ENCODE measurements at places on chromosomes 3 and 15.

DNA sequence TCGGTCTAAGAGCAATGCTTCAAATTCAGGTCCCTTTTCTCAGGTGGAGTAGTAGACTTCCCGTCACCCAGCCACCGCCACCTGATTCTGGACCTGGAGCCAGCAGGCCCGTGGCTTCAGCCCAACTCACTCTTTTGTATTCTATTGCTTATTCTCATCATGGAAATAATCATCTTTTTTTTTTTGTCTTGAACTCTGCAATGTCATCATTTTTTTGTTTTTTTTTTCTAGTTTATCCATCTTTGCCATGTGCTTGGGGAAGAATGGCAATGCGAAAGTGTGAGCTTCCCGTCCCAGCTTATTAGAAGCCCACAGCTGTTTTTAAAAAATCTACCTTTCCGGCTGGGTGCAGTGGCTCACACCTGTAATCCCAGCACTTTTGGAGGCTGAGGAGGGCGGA is 51.3 kb upstream of the FSTL1 start:
- no peak for DNase-seq

- no peak for DNase-seq
These were observed 4.0 kb upstream of the MGA start for GRCh38 chr15:41656188-41656587.

DNA sequence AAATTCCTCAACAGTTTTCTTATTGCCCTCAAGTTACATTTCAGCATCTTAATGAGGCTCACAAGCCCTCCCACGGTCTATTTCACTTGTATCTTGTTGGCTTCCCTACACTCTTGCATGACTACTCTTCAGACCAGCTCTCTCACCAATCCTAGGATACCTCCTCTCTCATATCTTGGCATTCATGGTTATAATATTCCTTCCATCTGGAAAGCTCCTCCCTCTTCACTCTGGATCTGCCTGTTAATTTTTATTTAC is 8.5 kb upstream of the CCDC80 start:
- DNase-seq: no peak

- no peak for DNase-seq
These were observed 74.6 kb downstream of the FAM174B start for GRCh38 chr15:92580933-92581445.

GRCh38 chr3:82002491-82002890 is 241.0 kb upstream of the GBE1 start:
- DNase-seq: no peak

DNA sequence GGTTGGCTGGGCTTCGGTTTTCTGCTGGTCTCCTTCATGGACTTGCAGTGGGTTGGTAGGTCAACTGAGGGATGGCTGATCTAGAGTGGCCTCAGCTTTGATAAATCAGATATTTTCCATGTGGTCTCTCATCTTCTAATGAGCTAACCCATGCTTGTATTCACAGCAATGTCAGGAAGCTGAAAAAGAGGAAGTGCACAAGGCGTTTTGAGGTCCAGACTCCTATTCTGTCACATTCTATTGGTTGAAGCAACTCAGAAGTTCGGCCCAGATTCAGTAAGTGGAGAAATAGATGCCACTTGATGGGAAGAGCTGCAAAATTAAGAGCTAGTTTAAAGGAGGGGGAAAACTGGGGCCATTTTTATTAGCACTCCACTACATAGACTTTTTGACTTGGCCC is 361.2 kb downstream of the DIPK2A start:
- no peak for DNase-seq

DNA sequence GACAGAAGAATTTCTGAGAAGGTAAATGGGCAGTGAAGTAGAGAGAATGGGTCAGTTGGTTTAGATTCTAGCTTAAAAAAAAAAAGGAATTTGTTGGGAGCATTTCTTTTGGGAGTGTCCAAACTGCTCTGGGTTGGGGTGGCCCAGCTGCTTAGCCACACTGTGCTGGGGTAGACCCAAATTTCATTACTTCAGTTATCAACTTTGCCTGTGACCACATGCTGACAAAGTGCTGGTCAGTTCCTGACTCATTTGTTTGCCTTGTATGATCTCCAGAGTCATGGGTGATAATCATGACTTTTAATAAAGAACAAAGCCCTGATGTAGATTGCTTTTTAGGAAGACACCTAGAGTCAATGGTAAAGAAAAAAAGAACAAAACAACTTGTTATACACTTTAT is 121.5 kb upstream of the FGF7 start:
- DNase-seq: no peak

- DNase-seq: no peak
These were observed 88.9 kb downstream of the AAGAB start for GRCh38 chr15:67165254-67166253.

DNA sequence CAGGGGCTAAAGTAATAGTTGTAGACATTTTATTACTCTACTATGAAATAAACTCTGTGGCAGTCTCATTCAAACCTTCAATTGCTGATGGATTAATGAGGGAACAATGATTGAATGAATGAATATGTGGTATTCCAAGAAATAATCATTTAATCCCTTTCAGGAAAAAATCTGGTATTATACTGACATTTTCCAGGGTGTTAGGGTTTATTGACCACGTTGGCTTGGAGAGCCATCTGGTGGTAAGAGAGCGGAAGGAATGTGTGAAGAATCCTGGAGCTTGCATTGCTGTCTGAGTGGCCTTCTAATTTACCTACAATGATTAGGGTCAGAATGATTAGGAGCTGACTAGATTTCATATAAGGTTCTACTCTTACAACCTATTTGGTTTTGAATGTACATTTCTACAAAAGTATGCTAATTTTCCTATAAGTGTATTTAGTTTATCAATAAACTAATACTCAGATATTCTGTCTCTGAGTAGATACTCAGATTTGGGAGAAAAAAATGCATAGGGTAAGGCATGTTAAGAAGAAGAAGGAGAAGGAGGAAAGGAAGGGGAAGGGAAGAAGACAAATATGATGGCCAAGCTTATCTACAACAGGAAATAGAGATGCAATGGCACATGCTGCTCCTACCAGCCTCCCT is 249.9 kb downstream of the ROBO1 start:
- DNase-seq: no peak

- no peak for DNase-seq
These were observed 118.2 kb upstream of the THBS1 start for GRCh38 chr15:39462691-39463090.

GRCh38 chr3:178517665-178518334 is 18.4 kb upstream of the KCNMB2 start:
- DNase-seq: no peak

- no peak for DNase-seq
These were observed 208.9 kb upstream of the ST8SIA2 start for GRCh38 chr15:92184679-92185230.

DNA sequence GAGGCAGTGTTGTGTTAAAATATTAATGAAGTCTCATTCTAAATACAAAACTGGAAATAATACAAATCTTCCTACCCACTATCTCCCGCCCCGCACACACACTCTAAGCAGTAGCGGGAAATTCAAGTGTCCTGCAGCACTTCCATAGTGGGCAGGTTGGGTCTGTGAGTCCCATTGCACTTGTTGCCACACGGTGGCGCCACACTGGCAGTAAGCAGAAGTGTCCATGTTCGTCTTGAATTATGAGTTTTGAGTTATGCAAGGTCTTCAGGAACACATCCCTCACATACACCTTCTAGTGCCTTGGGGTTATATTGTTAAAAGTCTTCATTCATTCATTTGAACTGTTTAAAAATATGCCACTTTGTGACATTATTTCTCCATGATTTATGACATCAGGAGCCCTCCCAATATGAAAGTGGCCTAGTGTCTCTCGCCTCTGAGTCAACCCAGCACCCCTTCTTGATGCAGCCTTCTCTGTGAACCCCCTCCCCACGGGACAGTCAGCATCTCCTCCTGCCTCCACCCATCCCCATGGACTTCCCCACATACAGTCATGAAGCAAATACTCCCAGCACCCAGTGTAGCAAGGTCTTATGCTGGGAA is 17.6 kb upstream of the CCDC174 start:
- no peak for DNase-seq

- DNase-seq: no peak
These were observed 3.8 kb downstream of the THSD4 start for GRCh38 chr15:71118881-71119632.

- no peak for DNase-seq
These were observed 110.4 kb downstream of the EDEM1 start for GRCh38 chr3:5297895-5298294.

DNA sequence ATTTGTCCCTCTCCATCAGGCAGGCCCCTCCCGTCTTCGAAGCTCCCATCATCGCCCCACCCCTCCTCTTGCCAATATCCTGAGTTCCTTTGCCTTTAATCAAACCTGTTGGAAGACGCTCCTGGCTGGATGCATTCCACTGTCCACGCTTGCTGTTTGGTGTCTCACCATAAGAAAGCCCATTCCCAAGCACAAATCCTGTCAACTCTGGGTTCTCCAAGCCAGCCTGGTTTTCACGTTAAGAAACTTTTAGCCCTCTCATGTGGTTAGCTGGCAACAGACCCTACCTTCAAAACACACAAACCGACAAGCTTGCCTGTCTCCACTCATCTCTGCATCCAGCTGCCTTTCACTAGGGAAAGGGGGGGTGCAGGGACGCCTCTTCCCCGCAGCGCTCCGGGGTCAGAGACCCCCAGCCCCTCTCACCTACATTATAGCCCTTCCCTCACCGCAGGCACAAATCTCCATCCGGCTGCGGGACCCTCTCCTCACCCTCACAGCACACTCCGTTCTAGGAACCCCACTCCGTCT is 1.1 kb downstream of the GORASP1 start:
- DNase-seq: no peak

DNA sequence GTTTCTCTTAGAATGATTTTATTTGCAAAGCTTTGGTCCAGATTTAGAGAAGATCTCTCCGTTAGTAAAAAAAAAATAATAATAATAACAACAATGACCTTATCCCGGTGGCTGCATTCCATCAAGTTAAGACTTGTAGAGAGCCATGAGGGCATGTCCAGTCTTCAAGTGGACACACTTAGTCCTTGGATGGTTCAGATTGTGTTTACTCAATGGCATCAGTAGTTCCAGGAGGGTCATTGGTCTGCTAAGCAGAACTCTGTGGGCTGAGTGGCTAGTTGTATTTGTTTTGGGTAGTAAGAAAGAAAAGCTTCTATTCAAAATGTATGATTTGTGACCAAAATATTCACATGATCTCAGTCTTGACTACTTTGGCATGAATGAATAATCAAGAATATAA is 116.3 kb upstream of the UBE2E2 start:
- no peak for DNase-seq

- no peak for DNase-seq
These were observed 31.8 kb downstream of the PCOLCE2 start for GRCh38 chr3:142857056-142857455.

DNA sequence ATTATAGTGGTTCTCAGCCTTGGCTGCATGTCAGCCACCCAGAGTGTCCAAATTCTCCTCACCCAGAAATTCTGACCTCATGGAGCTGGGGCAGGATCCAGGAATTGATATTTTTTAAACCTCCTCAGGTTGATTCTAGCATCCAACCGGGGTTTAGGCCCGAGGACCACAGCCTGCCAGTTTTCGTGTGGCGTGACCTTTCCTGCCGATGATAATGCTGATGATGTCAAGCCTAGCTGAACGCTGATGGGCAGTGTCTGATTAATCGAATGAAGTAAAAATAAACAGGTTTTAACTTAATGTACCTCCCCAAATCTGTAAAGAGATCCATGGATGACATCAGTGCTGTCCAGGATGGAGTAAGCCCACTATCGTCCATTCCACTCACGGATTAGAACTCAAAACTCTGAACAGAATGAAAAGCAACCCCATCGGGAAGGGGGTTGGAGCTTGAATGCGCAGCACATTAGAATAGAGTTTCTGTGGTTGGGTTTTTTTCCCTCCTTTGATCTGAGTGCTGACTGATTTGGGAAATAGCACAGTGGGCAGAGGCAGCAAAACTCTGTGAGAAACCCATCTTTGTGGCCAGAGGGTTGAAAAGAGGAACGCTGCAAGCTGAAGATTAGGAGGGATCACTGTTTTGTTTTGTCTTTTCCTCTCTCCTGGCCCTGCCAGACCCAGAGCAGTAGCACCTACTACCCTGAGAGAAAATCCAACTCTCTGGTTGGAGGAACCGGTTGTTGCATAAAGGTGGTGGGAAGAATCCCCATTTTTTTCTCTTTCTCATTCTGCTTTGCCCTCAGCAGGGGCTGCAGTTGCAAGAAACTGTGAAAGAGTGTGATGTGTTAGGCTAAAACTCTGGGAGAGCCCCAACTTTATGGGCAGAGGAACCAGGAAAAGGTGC is 153.9 kb downstream of the APBA2 start:
- no peak for DNase-seq

- DNase-seq: peak; percentile 99
These were observed at the start of gene BRPF1 for GRCh38 chr3:9731206-9732079. Gene BRPF1 (plus strand): TSS chr3:9731735. CDS start chr3:9734141, 2,406 bp downstream.

DNA sequence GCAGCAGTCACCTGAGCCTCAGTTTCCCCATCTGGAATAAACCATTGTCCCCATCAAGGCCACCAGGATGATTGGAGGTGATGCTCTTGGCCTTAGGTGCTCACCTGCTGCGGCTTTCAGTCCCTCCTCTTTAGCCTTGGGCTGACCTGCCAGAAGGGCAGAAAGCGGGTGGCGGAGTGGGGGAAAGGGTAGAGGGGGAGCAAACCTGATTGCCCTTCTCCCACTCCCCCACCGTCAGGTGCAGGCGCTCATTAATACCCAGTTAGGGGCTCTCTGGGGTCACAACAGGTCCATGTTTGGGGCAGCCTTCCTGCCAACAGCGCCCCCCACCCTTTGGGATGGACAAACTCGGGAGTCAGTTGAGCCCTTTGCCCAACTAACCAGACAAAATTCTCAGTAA is 50.5 kb downstream of the GRIP2 start:
- no peak for DNase-seq

- no peak for DNase-seq
These were observed 540 bp downstream of the CCDC80 start for GRCh38 chr3:112640276-112640929.

DNA sequence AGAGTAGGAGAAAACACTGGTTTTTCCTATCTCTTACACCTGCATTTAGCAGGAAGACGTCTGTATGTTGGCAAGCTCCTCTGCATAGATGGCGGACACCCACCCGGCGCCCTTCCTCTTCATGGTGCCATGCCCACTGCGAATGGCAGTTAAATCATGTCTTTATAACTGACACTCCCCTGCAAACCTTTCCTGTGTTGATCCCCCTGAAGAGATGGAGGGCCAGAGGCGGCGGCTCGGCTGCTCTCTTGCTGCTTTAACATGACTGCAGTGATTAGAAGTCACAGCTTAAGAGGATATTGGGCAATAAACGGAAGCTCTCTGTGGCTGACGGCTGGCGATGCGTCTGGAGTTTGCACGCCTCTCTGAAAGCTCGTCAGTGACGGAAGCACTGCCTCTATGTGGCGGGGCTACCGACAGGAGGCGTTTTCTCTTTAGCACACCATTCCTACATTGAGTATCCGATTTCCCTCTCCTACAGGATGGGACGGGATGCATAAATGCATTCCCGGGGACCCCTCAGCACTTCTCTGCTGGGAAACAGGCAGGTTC is 25.5 kb upstream of the SNRPA1 start:
- peak; percentile 19 for DNase-seq

GRCh38 chr3:24390169-24391130 is 104.2 kb downstream of the THRB start:
- DNase-seq: no peak

DNA sequence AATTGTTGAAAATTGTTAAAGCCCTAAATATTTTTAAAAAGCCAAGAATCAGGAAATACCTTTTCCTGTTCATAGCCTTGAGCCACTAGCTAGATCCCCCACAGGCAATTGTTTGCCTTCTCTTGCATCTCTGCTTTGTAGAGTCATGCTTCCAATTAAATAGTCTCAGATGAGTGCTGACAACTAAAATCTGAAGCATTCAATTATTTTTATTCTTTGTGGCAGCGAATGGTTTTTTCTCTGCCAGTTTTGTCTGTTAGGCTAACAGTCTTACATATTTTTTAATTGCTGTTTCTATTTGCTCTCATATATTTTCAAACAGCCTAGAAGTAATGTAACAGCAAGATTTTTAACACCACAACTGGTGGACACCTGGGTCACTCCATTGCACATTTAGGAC is 277.1 kb upstream of the GBE1 start:
- DNase-seq: no peak

Data from activated CD4-positive, alpha-beta T cell treated with anti-CD3 and anti-CD28 coated beads, Interleukin-2, amount 50 U/mL, for 24 hours (primary cell).